Stimulated activated CD8-positive, alpha-beta memory T cell treated with anti-CD3 and anti-CD28 coated beads, Interleukin-7, amount 100 ng/mL, for 24 hours (primary cell): ENCODE measurements at places on chromosomes 12 and 14.

GRCh38 chr12:91119089-91119488, 7.8 kb upstream of the LUM start:
- DNase-seq: no peak

GRCh38 chr14:30994681-30995620, 30.5 kb upstream of the AP4S1 start:
- no peak for DNase-seq

DNA sequence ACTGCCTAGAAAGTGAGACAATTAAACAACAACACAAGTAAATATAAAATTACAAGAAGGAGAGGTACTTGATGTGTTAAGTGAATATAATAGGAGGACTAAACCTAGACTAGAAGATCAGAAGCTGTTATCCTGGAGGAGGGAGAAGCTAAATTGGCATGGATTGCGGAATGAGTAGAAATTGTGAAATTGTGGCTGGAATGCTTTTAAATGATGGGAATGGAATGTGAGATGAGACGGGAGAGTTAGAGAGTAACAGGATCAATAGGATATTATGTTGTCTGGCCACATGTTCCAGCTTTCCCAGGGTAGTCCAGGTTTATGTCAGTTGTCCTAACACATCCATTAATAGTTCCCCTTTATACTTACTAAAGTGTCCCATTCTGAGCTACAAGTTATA, 44.0 kb upstream of the CPNE8 start:
- no peak for DNase-seq

GRCh38 chr12:58965568-58965967, 45.3 kb upstream of the LRIG3 start:
- no peak for DNase-seq

- no peak for DNase-seq
Observed at GRCh38 chr14:104858811-104859426, 6.1 kb upstream of the CEP170B start.

DNA sequence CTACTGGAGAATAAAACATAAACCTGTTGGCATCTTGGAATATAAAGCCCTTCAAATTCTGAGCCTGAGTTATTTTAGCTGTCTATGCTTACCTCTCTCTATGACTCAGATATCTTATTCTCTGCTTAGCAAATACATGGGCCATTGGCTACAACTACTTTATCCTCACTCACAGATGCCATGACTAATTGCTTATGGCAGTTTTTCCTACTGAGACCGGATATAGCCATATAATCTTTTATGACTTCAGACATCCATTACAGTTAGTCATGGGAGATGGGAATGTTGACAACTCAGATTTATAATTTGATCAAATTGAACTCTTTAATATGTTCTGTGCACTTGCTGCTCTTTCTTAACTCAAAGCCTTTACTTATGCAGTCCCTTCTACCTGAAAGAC, 502.4 kb upstream of the ATP2B1 start:
- DNase-seq: no peak

DNA sequence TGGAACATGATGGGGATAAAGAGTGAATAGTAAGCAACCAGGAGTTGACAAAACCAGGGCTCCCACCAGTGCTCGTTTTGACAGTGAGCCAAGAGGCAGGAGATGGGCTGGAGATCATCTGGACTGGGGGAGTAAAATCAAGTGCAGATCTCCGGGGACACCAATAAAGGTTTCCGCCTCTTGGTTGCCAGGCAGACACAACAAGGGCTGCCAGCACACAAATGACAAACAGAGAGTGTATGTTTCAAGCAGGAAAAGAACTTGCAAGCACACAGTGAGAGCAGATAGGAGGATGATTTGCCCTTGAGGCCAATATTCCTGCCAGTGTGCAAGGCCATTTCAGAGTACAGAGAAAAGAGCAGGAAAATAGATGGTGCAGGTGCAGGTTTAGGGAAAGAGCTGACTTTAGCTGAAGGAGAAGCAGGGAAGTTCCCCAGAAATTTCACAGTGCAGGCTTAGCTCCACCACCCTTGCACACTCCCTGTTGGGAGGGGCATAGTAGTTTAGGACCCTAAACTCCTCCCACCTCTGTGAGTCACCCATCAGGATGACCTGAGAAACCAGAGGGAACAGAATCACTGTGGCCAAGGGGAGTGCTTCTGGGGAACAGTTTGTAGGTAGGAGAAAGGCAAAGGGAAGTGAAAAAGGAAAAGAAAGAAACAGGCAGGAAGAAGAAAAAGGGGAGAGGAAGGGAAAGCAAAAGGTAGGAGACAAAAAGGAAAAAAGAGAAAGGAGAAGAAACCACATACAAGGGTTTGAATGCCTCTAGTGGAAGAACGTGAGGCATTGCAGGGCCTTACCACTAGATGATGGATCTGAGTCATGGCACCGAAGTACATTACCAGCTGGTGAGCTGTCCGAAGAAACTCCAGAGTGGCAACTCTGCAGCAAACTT, 404.4 kb downstream of the SLC6A15 start:
- no peak for DNase-seq

DNA sequence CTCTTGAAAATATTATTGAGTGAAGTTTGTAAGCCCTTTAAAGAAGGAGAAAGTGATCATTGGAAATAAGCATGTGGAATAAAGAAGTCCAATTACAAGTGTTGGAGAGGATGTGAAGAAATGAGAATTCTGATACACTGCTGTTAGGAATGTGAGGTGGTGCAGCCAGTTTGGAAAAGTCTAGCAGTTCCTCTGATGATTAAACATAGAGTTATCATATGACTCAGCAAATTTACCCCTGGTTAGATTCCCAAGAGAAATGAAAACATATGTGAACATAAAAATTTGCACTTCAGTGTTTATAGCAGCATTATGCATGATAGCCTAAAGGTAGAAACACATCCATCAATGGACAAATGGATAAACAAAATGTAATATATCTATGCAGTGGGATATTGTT, 319.9 kb downstream of the AEBP2 start:
- no peak for DNase-seq

DNA sequence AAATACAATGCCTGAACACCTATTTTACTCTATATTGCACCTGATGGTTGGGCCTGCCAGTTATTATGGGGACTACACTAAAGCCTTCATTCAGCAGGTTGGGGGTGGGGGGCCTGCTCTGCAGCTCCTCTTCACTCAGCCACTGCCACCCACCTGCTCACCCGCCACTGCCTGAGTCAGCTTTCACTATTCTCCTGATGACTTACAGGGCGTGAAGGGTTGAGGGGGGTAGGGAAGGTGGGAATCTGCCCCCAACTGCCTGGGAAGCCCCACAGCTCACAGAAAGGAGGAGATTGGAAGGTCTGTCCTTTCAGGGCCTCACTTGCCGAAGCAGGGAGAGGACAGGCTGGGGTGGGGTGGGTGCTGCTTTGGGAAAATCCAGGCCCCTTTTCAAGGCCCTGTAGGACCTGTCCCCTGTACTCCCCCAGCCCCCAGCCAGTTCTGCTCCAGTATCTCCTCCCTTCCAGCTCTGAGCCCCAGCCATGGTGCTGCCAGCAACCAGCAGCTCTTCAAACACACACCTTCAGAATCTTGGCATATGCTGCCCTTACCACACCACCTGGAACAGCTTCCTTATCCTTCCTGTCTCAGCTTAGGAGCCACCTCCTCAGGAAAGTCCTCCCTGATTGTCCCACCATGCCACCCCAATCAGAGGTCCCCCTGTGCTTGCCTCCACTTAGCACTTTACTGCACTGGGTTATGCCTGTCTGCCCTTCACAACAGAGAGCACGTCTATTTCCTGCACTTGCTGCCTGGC, 33.1 kb downstream of the IRF2BPL start:
- DNase-seq: no peak

- no peak for DNase-seq
Observed at GRCh38 chr12:52415870-52416750, 10.0 kb upstream of the KRT82 start.

GRCh38 chr14:31340297-31341063, 79.9 kb downstream of the HEATR5A start:
- no peak for DNase-seq

DNA sequence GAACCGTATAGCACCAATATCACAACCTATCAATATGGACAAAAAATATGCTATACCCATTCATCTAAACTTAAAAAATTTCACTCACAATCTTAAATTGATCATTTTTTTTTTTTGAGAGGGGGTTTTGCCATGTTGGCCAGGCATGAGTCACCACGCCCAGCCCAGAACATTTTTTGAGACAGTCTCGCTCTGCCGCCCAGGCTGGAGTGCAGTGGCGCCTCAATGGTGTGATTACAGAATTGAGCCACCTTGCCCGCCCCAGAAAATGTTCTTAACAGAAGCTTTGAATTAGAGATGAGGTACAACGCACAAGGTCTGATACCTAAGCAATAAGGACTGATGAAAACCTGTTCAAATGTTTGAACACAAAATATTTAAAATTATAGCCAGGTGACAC, 15.8 kb upstream of the ATP5F1B start:
- no peak for DNase-seq

DNA sequence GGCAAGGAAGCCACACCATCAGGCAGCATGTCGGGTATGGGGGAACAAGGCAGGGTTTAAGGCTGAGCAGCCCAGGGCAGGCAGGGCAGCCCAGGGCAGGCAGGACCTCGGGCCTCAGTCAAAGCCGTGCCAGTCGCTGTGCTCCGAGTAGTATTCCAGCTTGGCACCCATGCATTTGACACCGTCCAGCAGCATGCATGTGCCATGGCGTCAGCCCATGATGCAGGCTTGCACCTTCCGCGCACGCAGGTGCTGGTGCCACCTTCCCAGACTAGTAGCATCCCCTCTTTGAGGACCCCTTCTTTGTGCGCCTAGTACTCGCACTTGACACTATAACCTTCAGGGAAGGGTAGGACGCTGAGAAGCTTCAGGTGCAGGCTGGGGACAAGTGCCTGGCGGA, 11.6 kb upstream of the ADCY6 start:
- no peak for DNase-seq

- no peak for DNase-seq
Observed at GRCh38 chr14:91545946-91546716, 36.0 kb upstream of the PPP4R3A start.

DNA sequence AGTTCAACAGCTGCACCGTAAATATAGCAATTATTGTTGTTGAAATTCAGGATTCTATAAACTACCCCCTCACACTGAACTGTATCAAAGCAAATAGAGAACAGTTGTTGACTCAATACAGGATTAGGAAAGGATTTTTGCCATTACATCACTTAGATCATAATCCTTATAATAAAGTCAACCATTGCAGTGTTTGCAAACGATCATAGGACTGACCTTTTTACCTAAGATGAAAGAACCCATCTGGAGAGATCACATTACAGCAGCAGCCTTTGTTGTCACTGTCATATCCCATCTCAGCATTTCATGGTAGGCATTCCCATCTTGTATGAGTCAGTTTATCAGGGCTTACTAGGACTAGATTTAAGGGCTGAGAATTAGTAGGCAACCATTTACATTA, 96.1 kb downstream of the IPO8 start:
- DNase-seq: no peak

DNA sequence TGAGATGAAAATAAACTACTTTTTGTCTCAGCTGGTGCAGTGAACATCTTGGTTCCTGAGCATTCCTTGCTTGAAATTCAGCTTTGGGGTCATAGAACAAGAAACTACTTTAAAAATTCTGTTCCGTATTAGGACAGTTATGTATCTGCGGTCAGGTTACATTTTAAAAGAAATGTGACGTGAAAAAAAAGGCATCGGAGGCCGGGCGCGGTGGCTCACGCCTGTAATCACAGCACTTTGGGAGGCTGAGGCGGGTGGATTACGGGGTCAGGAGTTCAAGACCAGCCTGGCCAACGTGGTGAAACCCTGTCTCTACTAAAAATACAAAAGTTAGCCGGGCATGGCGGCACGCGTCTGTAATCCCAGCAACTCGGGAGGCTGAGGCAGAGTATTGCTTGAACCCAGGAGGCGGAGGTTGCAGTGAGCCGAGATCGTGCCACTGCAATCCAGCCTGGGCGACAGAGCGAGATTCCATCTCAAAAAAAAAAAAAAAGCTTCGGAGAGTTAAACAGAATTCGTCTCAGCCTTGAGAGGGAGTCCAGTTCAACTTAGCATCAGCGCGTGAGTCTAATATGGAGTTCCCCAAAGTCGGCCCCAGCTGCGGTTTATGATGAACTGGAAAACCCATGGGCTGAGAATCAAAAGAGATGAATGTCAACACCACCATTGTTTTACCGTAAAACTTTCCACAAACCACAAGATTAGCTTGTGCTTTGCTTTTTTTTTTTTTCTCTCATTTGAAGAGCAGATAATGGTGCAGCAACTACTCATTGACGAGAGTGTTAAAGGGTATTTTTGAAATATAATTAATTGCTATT, 2.1 kb upstream of the SLC2A13 start:
- DNase-seq: no peak

DNA sequence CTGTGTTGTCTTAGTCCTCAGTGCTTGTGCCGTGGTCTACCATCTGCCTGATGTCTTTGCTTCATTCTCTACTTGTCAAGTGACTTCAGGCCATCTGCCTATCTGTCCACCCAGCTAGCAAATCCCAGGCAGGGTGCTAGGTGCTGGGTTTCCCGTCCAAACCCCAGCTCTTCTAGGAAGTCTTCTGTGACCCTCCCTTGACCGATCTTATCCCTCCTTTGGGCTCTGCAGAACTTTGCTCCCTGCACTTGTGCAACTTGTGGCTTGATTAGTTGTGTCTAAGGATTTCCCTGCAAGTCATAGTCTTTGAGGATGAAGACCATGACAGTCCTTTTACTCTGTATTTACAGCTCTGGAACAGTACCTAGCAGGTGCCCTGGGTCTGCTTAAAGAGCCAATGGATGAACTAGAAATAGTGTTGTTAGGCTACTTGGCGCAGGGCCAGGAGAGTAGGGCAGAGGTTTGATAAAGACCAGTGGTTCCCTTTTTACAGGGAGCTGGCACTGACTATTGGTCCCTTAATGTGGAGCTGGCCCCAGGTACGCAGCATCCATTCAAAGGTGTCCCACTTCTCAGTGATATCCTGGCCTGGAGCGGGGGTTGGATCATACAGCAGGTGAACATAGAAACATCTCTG, 60.1 kb downstream of the ADCK1 start:
- no peak for DNase-seq

GRCh38 chr14:85387181-85387580, 142.8 kb upstream of the FLRT2 start:
- no peak for DNase-seq

DNA sequence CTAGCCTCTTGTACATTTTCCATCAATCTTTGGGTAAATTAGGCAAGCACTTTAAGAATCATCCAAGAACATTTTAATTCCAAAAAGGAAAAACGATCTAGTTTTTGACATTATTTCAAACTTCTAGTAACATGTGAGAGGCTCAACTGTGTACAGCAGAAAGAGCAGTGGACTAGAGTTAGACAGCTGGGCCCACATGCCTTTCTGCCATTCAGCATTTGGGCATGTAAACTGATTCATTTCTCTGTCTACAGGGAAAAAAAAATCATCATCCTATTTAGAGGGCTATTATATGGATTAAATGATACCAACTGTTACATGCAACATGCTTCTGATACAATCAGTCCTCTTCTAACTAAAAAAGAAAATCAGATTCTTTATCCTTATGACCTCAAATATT, 17.7 kb downstream of the ATP2B1 start:
- no peak for DNase-seq

- DNase-seq: no peak
Observed at GRCh38 chr12:116861320-116861719, 19.9 kb downstream of the HRK start.

- no peak for DNase-seq
Observed at GRCh38 chr12:92942905-92943304, 13.8 kb upstream of the EEA1 start.

- DNase-seq: no peak
Observed at GRCh38 chr12:19131025-19131444, 1.5 kb downstream of the PLEKHA5 start.
